Neural crest cell (in vitro differentiated cells): ENCODE measurements at places on chromosomes 4 and X.

- no peak overlapping the region for H3K4me3 ChIP-seq
- no peaks in the 10 kb centered on the region for H3K36me3 ChIP-seq
- no peak for DNase-seq
- no peaks in the 10 kb centered on the region for H3K4me1 ChIP-seq
- H3K27ac ChIP-seq = no peak overlapping the region
- no peaks in the 10 kb centered on the region for H3K27me3 ChIP-seq
Observed at GRCh38 chr4:38706301-38706700, 42.3 kb downstream of the KLF3 start.

GRCh38 chr4:23320931-23321587 lies 568.8 kb downstream of the PPARGC1A start:
- H3K27ac ChIP-seq = no peak overlapping the region
- H3K4me1 ChIP-seq = peaks cover 41% of the 10 kb centered on the region
- no peak overlapping the region for H3K4me3 ChIP-seq
- peaks cover 1% of the 10 kb centered on the region for H3K36me3 ChIP-seq
- no peak for DNase-seq

DNA sequence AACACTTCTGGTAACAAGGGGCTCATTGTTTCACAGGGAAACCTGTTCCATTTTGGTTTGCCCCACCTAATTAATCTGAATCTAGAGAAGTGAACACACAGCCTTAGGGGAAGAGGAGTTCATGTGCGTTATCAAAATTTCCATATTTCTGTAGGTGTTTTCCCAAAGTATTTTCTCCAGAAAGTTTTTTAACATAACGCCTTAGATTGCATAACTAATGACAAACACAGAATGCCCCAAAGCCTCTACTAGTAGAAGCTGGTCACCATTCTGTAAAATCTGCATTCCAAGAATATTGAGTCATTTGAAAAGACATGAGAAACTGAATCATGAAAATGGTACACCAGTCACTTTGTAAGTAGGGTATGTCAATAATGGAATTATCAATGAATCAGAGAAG lies 41.1 kb downstream of the IL13RA2 start:
- no peak overlapping the region for H3K27ac ChIP-seq
- H3K4me3 ChIP-seq = no peak overlapping the region
- no peaks in the 10 kb centered on the region for H3K4me1 ChIP-seq
- no peaks in the 10 kb centered on the region for H3K36me3 ChIP-seq
- H3K27me3 ChIP-seq = no peaks in the 10 kb centered on the region
- no peak for DNase-seq

GRCh38 chr4:120723105-120723504 lies 199.4 kb downstream of the PRDM5 start:
- no peak for DNase-seq
- H3K27me3 ChIP-seq = no peaks in the 10 kb centered on the region
- peaks cover 3% of the 10 kb centered on the region for H3K36me3 ChIP-seq
- H3K4me3 ChIP-seq = no peak overlapping the region
- H3K27ac ChIP-seq = peak overlapping the region; percentile 2

DNA sequence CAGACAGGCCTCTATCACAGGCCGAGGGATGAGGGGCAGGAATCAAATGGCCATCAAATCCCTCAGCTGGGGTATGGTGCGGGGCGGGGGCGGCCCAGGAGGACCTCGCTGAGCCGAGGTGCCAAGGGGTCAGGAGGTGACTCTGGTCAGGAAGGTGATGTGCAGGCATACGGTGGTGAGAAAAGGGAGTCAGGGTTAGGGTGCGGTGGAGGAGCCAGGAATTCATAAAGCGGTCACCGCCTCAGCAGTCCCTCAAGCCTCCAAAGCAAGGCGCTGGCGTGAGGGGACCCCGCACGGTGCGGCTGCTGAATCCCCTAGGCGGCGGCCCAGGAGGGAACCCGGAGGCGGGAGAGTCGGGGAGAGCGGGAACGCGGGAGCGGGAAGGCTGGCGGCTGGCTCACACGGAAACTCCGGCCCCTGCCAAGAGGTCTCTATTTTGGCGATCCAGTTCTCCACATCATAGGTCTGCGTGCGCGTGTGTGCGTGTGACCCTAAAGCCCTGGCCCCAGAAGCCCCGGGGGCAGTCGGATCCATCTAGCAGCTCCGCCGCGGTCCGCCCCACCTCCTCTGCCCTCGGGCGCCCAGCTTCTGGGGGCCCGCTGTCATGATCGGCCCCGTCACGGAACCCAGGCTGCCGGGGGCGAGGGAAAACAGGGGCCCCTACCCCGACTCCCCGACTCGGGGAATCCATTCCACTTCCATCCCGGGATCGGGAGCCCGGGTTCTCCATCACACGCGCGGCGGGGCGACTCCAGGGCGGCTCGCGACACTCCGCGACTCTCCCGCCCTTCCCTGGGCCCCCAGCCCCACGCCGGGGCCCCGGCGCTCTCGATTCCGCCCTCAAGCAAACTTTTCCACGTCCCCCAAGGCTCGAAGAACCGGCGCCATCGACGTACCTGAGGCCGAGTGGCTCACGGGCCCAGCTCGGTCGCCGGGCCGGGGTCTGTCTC lies 593 bp downstream of the ELF4 start:
- peaks cover 59% of the 10 kb centered on the region for H3K27me3 ChIP-seq
- H3K4me3 ChIP-seq = no peak overlapping the region
- peaks cover 16% of the 10 kb centered on the region for H3K4me1 ChIP-seq
- DNase-seq = no peak
- H3K27ac ChIP-seq = no peak overlapping the region

GRCh38 chr4:80049402-80049801 lies 23.6 kb downstream of the ANTXR2 start:
- no peak overlapping the region for H3K4me3 ChIP-seq
- DNase-seq = no peak
- peaks cover 18% of the 10 kb centered on the region for H3K36me3 ChIP-seq
- H3K27me3 ChIP-seq = no peaks in the 10 kb centered on the region
- H3K4me1 ChIP-seq = peaks cover 20% of the 10 kb centered on the region

GRCh38 chrX:24506082-24506481 lies 41.0 kb downstream of the PDK3 start:
- H3K36me3 ChIP-seq = peaks cover 13% of the 10 kb centered on the region
- no peak overlapping the region for H3K4me3 ChIP-seq
- no peak for DNase-seq

DNA sequence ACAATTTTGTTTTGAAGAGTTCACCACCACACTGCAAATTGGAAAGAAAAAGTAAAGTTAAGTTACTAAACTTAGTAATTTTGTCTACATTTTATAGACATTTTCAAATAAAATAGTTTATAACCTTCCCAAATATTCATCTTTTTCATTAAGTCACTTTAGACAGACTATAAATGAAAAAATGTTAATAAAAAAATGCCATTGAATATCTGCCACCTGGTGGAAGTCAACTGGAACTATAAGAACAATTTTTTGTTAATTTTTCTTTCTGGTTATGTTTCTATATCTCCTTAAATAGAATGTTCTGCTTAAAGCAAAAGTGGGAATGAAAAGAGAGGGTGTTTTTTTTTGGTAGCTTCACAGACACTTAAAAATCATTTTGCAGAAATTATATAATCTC lies 534.4 kb upstream of the PCDH10 start:
- DNase-seq = no peak
- no peak overlapping the region for H3K27ac ChIP-seq
- no peaks in the 10 kb centered on the region for H3K27me3 ChIP-seq
- H3K4me1 ChIP-seq = no peaks in the 10 kb centered on the region
- H3K4me3 ChIP-seq = no peak overlapping the region

DNA sequence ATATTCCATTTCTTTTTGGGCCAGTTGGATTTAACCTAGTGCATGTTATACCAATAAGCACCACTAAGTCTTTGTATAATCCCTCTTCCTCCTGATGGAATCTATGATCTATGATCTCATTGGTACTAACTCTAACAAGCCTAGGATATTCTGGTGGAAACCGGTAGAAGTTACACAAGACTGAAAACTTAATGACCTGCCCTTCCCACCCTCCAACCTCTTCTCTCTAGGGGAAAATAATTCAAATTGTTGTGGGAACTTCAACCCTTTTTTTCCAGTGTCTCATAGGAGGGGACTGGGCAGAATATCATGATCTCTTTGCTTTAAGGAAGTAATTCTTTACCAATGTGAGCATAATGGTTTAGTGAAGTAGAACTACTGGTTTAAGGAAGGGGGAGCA lies 289.5 kb upstream of the BOD1L1 start:
- no peaks in the 10 kb centered on the region for H3K4me1 ChIP-seq
- no peaks in the 10 kb centered on the region for H3K36me3 ChIP-seq
- no peak overlapping the region for H3K27ac ChIP-seq
- no peaks in the 10 kb centered on the region for H3K27me3 ChIP-seq

GRCh38 chr4:10640561-10641201 lies 43.9 kb downstream of the CLNK start:
- H3K27ac ChIP-seq = peak overlapping the region; percentile 46
- H3K4me1 ChIP-seq = peaks cover 11% of the 10 kb centered on the region
- no peaks in the 10 kb centered on the region for H3K27me3 ChIP-seq
- DNase-seq = no peak
- H3K4me3 ChIP-seq = no peak overlapping the region

DNA sequence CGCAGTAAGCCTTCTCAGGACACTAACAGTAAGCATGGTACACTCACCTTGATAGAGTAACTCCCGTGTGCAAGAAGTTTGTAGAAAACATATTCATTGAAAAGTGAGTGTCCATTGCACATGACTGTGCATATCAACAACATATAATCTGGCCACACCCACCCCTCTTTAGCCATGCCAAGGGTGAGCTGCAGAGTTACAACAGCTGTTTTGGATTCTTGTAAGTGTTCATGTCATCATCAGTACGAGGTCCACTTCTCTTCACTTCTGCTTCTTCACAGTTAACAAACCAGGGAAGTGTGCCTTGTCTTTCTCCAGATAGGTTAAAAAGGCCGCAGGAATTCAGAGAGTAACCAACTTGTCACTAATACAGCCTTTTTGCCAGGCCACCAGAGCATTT lies 116.6 kb downstream of the IRF2 start:
- no peak overlapping the region for H3K4me3 ChIP-seq
- H3K36me3 ChIP-seq = no peaks in the 10 kb centered on the region
- DNase-seq = no peak
- no peak overlapping the region for H3K27ac ChIP-seq
- no peaks in the 10 kb centered on the region for H3K27me3 ChIP-seq

DNA sequence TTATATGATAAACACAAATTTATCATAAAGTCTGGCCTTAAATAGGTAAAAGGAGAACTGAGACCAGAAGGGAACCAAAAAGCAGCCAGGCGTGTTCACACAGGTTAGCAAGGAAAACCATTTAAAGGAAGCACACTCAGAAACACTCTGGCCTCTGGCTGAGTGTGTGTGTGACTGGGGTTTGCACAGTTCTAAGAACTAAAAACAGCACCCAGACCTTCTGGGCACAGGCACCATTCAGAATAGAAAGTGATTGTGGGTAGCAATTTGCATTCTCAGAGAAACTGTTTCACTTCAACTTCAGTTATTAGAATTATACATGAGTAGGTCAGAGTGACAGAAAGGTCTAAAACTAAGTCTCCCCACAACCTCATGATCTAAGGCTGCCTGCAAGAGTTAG lies 10.0 kb downstream of the GPR82 start:
- H3K27ac ChIP-seq = no peak overlapping the region
- no peak for DNase-seq
- H3K4me1 ChIP-seq = no peaks in the 10 kb centered on the region
- H3K27me3 ChIP-seq = no peaks in the 10 kb centered on the region

GRCh38 chrX:153869473-153870287 lies 16.3 kb downstream of the L1CAM start:
- DNase-seq = no peak
- H3K27me3 ChIP-seq = peaks cover under 1% of the 10 kb centered on the region
- H3K4me1 ChIP-seq = peaks cover 18% of the 10 kb centered on the region
- peaks cover 5% of the 10 kb centered on the region for H3K36me3 ChIP-seq
- H3K27ac ChIP-seq = no peak overlapping the region

- no peaks in the 10 kb centered on the region for H3K36me3 ChIP-seq
- H3K27ac ChIP-seq = no peak overlapping the region
- no peaks in the 10 kb centered on the region for H3K4me1 ChIP-seq
- no peak for DNase-seq
- no peak overlapping the region for H3K4me3 ChIP-seq
Observed at GRCh38 chr4:141409556-141409955, 188.9 kb downstream of the ZNF330 start.

- no peaks in the 10 kb centered on the region for H3K27me3 ChIP-seq
- no peaks in the 10 kb centered on the region for H3K4me1 ChIP-seq
- H3K27ac ChIP-seq = no peak overlapping the region
- DNase-seq = no peak
- H3K4me3 ChIP-seq = no peak overlapping the region
Observed at GRCh38 chr4:166174717-166175490, 301.9 kb downstream of the TLL1 start.

GRCh38 chrX:68203646-68204045 lies 229.6 kb downstream of the OPHN1 start:
- H3K4me1 ChIP-seq = no peaks in the 10 kb centered on the region
- no peaks in the 10 kb centered on the region for H3K36me3 ChIP-seq
- H3K27ac ChIP-seq = no peak overlapping the region
- no peak for DNase-seq
- H3K27me3 ChIP-seq = no peaks in the 10 kb centered on the region

- no peak overlapping the region for H3K4me3 ChIP-seq
- DNase-seq = no peak
- H3K4me1 ChIP-seq = no peaks in the 10 kb centered on the region
- H3K27ac ChIP-seq = no peak overlapping the region
- no peaks in the 10 kb centered on the region for H3K27me3 ChIP-seq
- H3K36me3 ChIP-seq = no peaks in the 10 kb centered on the region
Observed at GRCh38 chr4:43103048-43103447, 210.5 kb downstream of the GRXCR1 start.

DNA sequence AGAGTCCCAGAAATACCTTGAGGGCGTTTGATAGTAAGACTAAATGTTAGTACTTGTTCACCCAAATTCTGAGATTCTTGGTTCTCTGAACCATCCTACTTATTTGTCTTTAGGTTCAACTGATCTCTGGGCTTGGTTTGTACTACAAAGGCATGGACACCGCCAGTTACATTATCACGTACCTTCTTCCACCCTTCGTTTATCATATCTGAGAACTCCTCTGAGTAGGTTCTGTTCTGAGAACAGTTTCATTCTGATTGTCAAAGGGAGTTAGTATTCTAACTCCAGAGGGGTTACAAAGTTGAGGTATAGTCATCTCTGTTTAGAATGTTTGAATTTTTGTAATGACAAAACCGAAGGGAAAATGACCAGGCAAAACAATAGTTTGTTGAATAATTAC lies 19.3 kb downstream of the ZFX start:
- no peaks in the 10 kb centered on the region for H3K27me3 ChIP-seq
- no peak overlapping the region for H3K27ac ChIP-seq
- H3K4me3 ChIP-seq = no peak overlapping the region
- H3K36me3 ChIP-seq = peaks cover 14% of the 10 kb centered on the region

DNA sequence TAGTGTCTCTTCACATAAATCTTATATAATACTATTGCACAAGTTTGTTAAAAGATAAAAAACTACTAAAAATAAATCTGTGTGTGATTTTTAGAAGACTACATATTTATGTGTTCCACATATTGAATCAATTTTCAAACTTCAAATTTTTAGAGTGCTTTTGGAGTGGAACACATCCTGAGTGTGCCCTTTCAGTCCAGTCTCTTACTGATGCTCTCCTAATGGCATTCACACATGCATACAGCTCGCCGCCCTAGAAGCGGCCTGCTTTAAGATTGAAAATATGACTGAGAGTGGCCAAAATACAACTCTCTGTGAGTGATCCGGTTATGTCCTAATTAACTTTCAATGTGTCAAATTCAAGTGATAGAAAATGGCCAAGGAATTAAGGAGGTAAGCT lies 628.8 kb downstream of the ANKRD50 start:
- DNase-seq = no peak
- no peak overlapping the region for H3K4me3 ChIP-seq
- H3K27me3 ChIP-seq = no peaks in the 10 kb centered on the region
- H3K36me3 ChIP-seq = peaks cover 14% of the 10 kb centered on the region
- no peak overlapping the region for H3K27ac ChIP-seq
